ENCODE measurements at places on chromosomes 6 and 20.

DNA sequence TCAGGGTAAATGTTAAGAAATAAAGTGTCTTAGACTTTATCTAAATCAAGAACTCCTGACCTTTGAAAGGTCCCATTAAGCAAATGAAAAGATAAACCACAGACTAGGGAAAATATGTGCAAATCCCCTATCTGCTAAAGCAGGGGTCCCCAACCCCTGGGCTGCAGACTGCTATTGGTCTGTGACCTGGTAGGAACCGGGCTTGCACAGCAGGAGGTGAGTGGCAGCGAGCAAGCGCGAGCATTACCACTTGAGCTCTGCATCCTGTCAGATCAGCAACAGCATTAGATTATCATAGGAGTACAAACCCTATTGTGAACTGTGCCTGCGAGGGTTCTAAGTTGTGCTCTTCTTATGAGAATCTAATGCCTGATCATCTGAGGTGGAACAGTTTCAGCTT lies 42.4 kb downstream of the LCA5 start:
- no peak for DNase-seq

GRCh38 chr6:132246632-132247270 lies 154.5 kb downstream of the MOXD1 start:
- DNase-seq, result no peak

DNA sequence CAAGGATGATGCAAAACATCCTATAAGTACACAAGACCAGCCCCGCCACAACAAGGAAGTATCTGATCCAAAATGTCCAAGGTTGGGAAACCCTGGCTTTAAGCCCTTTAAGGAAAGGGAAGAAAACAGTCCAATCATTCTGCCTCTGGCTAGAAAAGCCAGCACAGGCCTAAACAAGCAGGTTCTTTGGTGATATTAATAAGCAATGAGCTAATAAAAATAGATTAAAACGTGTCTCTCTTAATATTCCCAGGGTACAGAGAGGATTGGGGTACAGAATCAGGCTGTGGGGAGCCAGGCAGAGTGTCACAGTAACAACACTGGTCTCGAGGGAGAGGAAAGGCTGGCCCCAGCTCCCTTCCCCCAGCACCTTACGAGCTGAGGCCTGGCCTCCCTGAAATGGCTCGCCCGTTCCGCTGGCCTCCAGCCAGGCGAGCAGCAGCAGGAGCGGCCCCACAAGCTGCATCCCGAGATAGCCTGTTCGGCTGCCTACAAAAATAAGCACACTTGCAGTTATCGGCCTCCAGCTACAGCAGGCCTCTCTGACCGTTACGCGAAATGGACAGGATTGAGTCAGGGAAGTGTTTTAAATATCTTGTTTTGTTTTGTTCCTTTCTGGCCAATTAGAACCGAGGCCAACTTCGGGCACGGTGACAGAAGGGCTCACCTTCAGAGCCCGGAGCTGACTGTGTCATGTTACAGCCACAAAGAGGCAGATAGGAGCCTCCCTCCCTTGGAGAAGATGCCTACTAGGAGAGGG lies 4.0 kb upstream of the ZMYND8 start:
- no peak for DNase-seq

- peak; percentile 14 for DNase-seq
Observed at GRCh38 chr6:45922728-45923351, 92.8 kb downstream of the CLIC5 start.

DNA sequence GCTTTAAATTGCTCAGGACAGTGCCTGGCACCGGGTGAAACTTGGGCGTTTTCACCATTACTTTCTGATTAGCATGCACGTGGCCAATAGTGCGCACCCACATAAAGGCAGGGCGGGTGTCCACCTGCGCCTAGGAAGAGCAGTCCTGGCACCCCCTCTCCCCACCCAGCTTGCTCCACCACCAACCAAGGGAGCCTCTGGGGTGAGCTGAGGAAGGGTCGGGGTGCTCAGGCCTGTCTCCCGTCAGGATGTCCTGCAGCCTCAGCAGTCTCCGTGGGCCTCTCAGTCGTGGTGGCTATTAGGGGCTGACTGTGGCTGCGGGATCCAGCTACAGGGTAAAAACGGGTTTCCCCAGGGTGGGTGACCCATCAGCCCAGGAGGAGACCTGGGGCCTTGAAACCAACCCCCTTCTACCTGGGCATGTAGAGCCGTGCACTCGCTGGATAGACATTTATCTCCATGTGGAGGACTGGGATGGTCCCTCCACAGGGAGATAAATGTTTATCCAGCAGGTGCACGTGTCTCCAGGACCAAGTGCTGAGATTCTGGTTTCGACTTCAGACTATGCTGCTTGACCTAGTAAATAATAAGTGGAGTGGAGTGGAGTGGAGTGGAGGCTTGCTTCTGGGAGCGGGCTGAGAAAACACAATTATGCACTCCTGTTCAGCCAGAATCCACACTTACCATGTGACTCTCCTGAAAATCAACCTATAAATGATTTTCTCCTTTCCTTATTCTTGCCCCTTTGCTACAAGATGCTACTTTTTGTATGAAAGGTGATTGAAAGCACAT lies 91.1 kb downstream of the ZDHHC14 start:
- DNase-seq, result no peak

DNA sequence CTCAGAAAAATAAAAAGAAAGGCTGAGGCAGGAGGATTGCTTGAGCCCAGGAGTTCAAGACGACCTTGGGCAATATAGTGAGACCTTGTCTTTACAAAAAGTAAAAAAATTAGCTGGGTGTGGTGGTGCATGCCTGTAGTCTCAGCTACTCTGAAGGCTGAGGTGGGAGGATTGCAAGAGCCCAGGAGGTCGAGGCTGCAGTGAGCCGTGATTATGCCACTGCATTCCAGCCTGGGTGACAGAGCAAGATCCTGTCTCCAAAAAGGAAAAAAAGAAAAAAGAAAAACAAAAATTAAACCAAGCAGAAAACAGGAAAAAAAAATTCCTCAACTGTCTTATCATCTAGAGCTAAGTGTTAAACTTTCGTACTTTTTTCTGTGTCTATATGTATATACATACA lies 12.4 kb upstream of the SRSF3 start:
- no peak for DNase-seq

DNA sequence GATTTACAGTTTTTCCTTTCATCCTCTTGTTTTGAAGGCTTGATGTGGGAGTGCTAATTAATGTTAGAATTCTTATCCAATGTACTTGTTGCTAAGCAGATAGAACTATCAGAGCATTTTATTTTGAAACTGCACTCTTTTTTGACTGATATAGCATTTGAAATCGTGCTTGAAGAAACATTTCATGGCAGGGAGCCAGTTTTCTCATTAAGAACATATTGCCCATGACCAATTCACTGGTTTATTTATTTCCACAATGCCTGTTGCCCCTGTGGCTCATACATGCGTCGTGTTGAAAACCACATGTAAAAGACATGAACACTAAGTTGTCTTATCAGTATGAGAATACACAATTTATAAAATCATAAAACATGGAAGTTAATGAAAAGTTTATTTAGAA lies 479.7 kb upstream of the FLRT3 start:
- DNase-seq, result no peak

DNA sequence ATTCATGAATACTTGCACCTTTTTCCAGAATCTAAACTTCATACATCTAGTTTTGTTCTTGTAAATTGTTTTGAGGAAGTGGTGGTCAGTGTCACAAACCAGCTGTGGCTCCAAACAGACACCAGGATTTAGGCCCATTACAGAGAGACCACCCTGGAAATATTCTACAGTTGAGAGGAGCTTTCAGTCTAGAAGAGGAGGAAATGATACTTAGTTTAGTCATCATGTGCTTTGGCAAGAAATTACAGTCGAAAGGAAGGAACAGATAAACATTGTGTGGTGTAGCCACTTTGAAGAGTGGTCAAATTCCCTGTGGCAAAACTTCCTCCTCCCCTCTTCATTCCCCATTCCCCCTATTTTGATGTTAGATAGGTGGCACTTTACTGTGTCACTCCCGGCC lies 15.7 kb downstream of the DCBLD1 start:
- no peak for DNase-seq

- DNase-seq, result no peak
Observed at GRCh38 chr6:143911028-143911427, 46.8 kb downstream of the ZC2HC1B start.

DNA sequence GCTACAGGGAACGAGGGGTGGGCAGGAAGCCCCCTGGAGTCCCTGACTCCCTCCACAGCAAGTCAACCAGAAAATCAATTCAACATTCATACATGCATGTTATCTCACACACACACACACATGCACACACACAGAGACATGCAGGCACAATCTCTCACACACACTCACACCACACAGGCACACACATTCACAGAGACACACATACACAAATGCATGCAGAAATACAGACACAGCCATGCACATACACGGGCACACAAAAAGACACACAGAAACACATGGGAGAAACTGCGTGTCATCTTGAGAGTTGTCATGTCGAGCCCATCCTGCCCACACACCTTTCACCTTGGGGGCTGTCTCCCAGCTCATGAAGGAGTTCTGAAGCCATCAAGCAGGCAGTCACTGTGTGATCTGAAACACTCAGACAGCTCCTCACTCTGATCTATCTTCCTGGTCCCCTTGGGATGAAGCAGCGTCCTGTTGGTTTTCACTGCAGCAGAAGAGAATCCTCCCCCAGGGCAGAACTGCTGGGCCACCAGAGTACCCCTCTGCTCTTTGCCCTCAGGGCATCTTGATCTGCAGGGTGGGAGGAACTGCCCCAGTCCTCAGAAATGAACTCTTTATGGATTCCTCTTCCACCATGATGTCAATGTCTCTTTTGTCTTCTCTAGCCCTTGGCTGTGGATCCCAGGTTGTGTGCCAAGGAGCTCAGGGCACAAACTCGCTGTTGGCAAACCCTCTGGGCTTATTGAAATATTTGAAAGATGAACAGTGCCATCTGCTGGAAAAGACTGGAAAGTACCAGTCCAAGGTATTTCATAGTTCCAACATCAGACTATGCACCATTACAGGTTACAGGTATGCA lies 8.8 kb downstream of the RAET1L start:
- DNase-seq, result no peak

DNA sequence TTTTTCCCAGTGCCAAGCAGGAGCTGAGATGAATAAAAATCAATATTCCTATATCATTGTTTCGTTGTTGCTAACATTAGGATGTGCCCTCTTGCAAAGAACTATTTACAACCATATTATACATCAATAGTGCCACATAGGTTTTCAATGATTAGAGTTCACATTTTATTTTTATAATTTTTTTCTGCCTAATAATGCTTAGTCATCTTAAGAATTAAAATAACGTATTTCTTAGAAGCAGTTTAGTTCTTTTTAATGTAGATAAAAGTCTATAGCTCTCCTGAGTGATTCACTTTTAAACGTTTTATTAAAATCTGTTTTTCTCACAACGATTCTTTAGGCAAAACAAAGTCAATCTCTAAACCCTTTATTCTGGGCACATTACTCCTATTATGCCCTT lies 71.6 kb downstream of the CHD6 start:
- DNase-seq, result no peak

- DNase-seq, result no peak
Observed at GRCh38 chr6:123677897-123678296, 41.1 kb upstream of the TRDN start.

DNA sequence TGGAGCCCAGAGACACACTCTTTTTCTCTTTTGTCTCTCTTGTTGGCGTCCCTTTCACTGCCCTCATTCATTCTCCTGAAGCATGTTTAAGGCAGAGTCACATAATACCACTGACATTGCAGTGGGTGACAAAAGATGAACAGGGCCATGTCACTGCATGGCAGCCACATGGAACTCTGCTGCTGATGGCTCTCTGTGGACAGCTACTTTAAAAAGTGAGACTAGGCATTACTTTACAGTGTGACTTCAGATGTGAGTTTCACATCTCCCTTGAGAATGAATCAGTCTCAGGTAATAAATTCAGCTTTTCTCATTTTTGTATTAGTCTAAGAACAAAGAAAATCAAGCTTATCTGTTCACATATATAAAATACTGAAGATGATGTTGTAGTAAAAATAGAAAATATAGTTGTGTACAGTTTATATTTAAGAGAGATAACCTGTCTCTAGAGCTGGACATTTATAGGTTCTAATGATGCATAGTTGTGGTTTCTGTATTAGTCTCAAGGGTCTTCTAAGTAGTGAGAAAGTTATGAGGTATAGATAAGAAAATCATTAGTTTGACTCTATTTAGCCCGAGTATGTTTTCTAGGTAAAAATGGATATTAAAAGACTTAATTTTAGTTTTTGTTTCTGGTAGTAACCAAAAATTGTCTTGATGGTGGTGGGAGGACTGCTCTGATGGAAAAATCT lies 6.1 kb downstream of the MRS2 start:
- DNase-seq, result no peak

DNA sequence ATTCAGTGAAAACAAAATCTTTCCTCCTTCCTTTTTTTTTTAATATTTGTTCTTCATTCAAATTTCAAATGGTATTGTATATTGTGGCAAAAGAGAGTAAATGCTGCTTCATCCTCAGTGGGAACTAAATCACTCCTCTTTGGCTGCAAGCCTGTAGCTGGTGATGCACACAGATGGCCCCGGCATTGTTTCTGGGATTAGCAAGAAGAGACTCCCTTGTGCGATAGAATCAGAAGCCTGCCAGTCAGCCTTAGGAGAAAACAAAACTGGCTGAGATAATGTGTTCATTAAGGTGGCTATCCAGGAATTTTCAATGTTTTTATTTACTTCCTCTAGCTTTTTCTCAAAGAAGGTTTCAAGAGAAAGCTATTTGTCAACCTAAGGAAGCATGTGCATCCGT lies 20.7 kb upstream of the ELOVL2 start:
- no peak for DNase-seq

GRCh38 chr6:147869201-147869600 lies 360.7 kb downstream of the SAMD5 start:
- DNase-seq, result no peak

- DNase-seq, result peak; percentile 24
Observed at GRCh38 chr6:31702405-31702818, 712 bp downstream of the ABHD16A start.

- DNase-seq, result no peak
Observed at GRCh38 chr20:9160757-9161156, 91.9 kb downstream of the PLCB4 start.

GRCh38 chr6:138988469-138988834 lies 399 bp upstream of the REPS1 start:
- DNase-seq, result no peak

- DNase-seq, result peak; percentile 45
Observed at GRCh38 chr6:111874025-111874415, 768 bp upstream of the FYN start.

- DNase-seq, result no peak
Observed at GRCh38 chr20:32647606-32648005, 26.1 kb downstream of the C20orf203 start.

GRCh38 chr6:43702534-43703440 lies 15.2 kb upstream of the MRPS18A start:
- no peak for DNase-seq

- no peak for DNase-seq
Observed at GRCh38 chr6:133410638-133411435, 169.7 kb downstream of the EYA4 start.

Data from stimulated activated CD4-positive, alpha-beta T cell treated with anti-CD3 and anti-CD28 coated beads, Interleukin-12 subunit alpha, Interleukin-12 subunit beta, amount 100 ng/mL, for 24 hours (primary cell).